ENCODE measurements at places on chromosomes 16 and 17. TPM values are rescaled to one million over a fixed set of nuclear protein-coding genes. Genes with fewer than 3 reads are reported as not detected.

DNA sequence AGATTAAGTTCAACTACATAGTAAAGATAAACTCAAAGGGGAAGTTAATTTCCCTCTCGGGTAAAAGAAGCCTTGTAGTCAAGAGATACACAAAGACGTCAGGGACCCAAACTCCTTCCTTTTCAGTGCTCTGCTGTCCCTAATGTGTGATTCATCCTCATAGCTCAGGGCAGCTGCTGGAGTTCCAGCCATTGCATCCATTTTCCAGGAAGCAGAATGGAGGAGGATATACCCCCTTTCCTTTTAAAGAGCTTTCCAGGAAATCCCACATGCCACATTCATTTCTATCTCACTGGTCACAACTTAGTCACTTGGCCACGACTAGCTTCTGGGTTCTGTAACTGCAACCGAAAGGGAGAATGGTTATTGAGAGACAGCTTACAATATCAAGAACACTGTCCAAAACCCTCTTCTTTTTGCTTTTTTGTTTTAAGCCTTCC, 95.3 kb downstream of the SOCS1 start:
- DNase-seq = no peak
- H3K27ac ChIP-seq = no peak overlapping the region
- H3K27me3 ChIP-seq = no peaks in the 10 kb centered on the region

SCNN1G gene
- total RNA-seq = not detected

- H3K27ac ChIP-seq = peak overlapping the region; percentile 32
- no peak for DNase-seq
- peaks cover 16% of the 10 kb centered on the region for H3K4me1 ChIP-seq
Measured at GRCh38 chr17:8016632-8017424, 14.4 kb downstream of the GUCY2D start.

PRR11 gene
- total RNA-seq = 7.6 TPM

DNA sequence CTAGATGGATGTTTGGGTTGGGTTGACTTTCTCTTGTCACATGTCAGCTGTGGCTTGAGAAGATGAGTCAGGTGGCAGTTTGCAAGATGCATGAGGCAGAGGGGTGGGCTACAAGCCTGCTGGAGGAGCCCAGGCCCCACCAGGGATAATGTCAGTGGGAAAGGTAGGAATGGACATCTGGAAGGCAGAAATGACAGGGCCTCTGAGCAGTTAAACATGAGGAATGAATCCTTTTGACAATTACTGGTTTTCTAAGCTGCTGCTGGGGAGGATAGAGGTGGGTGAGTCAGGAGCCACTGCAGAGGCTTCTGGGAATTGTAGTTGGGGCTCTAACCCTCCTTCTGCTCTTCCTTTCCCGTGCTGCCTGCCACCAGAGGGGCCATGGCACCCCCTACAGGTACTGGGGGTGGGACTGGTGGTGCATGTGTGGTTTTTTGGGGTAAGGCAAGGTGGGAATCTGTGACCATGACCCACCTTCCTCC, 15.7 kb downstream of the SLC52A1 start:
- H3K4me3 ChIP-seq = no peak overlapping the region
- DNase-seq = no peak
- no peaks in the 10 kb centered on the region for H3K4me1 ChIP-seq
- no peak overlapping the region for H3K27ac ChIP-seq
- H3K36me3 ChIP-seq = peaks cover 47% of the 10 kb centered on the region
